ENCODE measurements at places on chromosomes 16 and 17.
A peak's percentile ranks its signal among the peaks of the same experiment; 100 is the strongest.

DNA sequence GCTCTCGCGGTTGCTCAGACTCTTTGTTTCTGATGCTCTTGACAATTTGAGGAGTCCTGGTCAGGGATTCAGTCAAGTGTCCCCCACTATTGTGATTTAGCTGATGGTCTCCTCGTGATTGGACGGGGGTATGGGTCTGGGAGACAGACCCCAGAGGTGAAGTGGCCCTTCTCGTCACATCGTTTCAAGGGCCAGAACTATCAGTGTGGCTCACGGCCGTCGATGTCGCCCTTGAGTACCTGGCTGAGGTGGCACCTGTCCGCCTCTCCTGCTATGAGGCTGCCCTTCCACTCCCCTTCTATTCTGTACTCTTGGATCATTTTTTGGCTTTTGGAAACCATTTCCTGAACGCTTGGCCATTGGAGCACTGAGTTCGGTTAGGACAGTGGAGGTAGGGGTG, 7.4 kb upstream of the MEAK7 start:
- DNase-seq: no peak

DNA sequence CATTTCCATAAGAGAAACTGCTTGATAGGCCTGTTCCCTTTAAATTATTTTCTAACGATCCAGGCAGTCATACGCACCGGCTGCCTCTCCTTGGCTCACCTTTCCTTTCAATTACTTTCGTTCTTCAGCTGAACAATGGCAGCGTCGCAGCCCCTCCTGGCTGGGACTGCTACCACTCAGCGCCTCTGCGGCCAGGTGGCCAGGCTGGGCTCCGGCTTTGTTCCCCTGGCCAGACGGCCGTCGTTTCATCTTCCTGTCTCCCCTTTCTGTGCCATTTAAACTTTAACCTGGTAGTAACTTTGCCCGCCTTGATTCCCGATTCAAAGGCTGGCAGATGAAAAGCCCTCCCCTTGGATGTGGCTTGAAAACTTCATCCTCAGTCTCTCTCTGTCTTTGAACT, 79.0 kb downstream of the C16orf78 start:
- DNase-seq: no peak

DNA sequence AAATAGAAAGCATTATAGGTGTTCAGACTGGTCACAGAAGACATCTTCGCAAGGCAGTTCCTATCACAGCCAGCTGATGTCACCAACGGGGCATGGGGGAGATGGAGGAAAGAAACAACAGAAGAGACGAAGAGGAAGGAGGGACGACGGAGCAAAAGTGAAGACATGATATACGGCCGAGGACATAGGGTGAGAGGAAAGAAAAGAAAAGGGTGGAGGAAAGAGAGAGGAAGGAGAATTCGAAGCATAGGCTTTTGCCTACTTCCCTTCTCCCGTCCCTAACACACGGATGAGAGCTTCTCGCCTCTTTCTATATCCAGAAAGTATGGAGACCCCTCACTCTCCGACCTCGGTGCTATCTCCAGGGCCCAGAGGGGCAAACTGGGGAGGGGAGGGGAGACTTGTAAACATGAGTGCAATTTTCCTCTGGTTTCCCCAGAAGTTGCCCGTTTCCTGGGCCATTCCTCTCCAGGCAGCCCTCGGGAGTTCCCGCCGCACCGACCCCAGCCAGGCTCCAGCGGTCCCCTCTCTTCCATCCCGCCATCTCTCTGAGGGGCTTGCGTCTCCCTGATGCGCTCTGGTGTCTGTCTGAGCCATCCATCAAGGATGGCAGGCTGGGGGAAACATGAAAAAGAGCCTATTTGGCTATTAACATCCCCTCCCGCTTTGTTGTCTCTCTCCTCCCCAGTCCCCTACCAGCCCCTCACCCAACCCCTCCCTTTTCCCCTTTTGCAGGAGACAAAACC, 26.0 kb downstream of the COPZ2 start:
- DNase-seq: peak; percentile 59

DNA sequence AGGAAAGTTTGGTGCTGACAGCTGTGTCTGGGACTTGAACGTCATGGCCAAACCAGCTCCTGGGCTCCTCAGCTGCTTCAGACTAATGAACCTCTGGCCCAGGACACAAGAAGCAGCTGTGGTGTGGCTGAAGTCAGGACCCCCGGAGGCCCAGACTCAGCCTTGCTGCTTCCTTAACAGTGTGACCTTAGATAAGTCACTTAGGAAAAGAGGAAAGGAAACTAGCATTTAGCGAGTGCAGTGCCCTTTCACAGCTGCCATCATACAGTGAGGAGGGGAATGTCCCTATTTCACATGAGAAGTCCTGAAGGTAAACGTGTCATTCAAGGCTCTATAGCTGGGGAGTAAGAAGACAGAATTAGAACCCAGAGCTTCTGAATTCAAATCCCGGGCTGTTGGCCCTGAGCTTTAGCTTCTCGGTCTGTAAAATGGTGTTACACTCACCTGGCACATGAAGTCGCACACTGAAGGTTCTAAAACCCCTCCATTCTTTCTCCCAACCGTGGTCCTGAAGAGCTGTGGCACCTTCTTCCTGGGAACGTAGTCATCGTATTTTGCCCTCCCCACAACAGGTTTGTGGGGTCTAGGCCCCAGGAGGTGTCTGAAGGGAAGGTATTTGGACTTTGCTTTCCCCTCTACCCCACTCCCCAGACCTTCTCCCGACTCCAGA, 910 bp upstream of the RAMP2 start:
- DNase-seq: no peak

DNA sequence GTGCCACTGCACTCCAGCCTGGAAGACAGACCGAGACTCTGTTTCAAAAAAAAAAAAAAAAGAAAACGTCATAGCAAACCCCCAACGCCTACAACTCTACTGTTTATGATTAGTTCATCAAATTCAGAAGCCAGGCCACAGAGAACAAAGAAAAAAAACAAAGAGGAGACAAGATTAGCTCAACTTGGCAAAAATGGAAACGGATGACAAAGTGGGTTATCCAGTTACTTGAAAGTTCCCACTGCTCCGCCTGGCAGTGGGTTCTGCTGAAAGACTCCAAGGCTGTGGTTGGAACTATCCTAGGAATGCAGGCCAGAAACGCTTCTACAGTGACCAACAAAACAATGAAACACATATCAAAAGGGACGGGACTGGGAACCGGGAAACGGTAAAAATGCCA, 53.1 kb downstream of the MRM3 start:
- DNase-seq: no peak

GRCh38 chr17:42700586-42701289, 18.4 kb downstream of the CNTNAP1 start:
- peak; percentile 5 for DNase-seq

GRCh38 chr17:42429726-42430447, 6.8 kb upstream of the CAVIN1 start:
- no peak for DNase-seq
